ENCODE measurements at places on chromosomes 7 and 10. TPM values are rescaled to one million over a fixed set of nuclear protein-coding genes. Genes with fewer than 3 reads are reported as not detected.

DNA sequence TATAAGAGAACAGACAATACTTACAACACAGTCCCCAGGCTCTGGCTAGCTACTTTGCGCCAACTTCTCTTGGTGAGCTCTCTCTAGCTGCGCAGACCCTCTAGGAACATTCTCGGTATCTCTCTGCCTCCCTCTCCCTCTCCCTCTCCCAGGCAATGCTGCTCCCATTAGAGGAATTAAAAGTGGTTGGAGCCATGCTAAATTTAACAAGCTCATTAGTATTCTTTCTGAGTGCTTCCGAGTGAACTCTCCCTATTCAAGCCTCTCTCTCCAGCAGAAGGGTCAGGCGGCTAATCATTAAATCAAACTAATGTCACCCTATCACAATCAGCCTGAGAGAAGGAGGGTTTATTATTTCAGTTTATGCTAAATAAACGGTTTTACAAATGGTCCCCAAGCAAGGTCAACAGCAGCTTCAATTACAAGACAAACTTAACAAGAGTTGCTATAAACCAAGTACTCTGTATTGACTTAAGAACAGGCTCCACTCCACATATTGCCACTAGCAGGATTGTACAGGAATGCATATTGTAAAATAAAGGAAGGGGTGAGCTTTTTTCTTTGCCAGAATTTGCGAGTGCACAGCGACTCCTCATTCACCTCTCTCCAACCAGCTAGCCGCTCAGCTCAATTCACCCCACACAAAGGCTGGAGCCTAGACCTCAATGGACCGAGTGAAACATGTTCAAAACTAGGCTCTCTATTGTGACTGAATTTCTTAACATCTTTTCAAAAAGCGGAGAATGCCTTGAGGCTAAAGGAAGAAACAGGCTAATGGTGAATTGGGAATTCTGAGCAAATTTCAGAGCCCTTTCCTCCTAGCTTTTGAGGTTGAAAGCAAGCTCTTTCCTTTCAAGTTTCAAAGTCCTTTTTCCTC lies 84.4 kb downstream of the GLI3 start:
- H3K4me3 ChIP-seq: no peak overlapping the region
- H3K27me3 ChIP-seq: no peaks in the 10 kb centered on the region
- no peaks in the 10 kb centered on the region for H3K4me1 ChIP-seq
- no peak for DNase-seq

- DNase-seq: no peak
- H3K4me3 ChIP-seq: no peak overlapping the region
- H3K27me3 ChIP-seq: no peaks in the 10 kb centered on the region
- H3K27ac ChIP-seq: no peak overlapping the region
- no peaks in the 10 kb centered on the region for H3K36me3 ChIP-seq
Measured at GRCh38 chr7:105924945-105925344, 38.1 kb upstream of the CDHR3 start.

Gene SFTPA1
- total RNA-seq: not detected

DNA sequence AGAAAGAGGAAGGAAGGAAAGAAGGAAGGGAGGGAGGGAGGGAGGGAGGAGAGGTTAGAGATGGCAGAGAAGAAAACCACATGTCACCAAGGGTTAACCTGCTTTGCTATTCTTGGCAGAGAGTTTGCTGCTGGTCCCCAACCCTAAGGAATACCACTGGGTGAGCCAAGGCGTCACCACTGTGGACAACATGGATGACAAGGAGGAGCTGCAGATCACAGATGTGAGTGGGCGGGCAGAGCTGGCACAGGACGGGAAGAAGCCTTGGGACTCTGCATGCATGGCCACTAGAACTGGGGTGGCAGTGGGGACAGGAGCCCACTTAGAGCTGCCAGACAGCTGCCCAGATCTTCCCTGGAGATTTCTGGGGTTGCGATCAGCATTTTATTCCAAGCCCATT lies 17.2 kb upstream of the MYH16 start:
- H3K4me1 ChIP-seq: no peaks in the 10 kb centered on the region
- no peaks in the 10 kb centered on the region for H3K27me3 ChIP-seq
- no peaks in the 10 kb centered on the region for H3K36me3 ChIP-seq
- no peak overlapping the region for H3K27ac ChIP-seq
- no peak overlapping the region for H3K4me3 ChIP-seq

GRCh38 chr7:155462163-155462735 lies 4.3 kb downstream of the EN2 start:
- no peaks in the 10 kb centered on the region for H3K4me1 ChIP-seq

Gene LRRN3
- total RNA-seq: 66.7 TPM

DNA sequence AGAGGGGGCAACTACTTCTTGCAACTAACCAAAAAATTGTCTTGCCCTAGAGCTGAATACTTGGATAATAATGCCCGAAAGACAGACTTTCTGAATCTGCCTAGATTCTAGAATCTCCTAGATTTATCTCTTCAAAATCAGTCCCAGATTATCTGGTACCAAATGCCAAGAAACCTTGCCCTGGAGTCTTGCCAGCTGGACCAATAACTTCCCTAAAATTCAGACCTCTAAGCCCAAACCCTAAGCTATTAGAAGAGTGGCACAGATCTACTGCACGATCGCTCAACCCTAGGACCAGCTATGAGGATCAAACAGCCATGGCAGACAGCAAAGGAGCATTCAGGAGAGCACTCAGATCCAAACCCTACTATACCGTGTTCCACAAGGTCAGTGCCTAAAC lies 45.0 kb downstream of the ARMH3 start:
- H3K4me1 ChIP-seq: no peaks in the 10 kb centered on the region
- H3K27ac ChIP-seq: no peak overlapping the region
- no peaks in the 10 kb centered on the region for H3K27me3 ChIP-seq
- DNase-seq: no peak
- H3K36me3 ChIP-seq: peaks cover 34% of the 10 kb centered on the region

Data from right atrium auricular region (tissue), 2 donors.